Placental pericyte (primary cell): ENCODE measurements at places on chromosomes 11 and 22. TPM values are rescaled to one million over a fixed set of nuclear protein-coding genes. Genes with fewer than 3 reads are reported as not detected.

The ZFP91 gene
- total RNA-seq: 80.8 and 91.1 TPM in 2 replicates

The C11orf97 gene
- total RNA-seq: not detected in 2 replicates

The DDTL gene
- total RNA-seq: 1.0 and 1.1 TPM in 2 replicates

The PNPLA5 gene
- not detected in 2 replicates for total RNA-seq

The GDPD5 gene
- 1.6 and 4.6 TPM in 2 replicates for total RNA-seq

The MED15 gene
- 27.6 and 98.6 TPM in 2 replicates for total RNA-seq

The UBQLN3 gene
- under 0.01 TPM in 1 of 2 replicates, not detected in the other for total RNA-seq

The SLC5A1 gene
- total RNA-seq: not detected in 2 replicates

The GDPD4 gene
- 0.44 TPM in 1 of 2 replicates, not detected in the other for total RNA-seq

The IFITM1 gene
- total RNA-seq: 25.3 and 136 TPM in 2 replicates

The EIF3L gene
- 293 and 364 TPM in 2 replicates for total RNA-seq

The TRIM64 gene
- not detected in 2 replicates for total RNA-seq

The CARNS1 gene
- under 0.01 and 0.22 TPM in 2 replicates for total RNA-seq

The SCN3B gene
- 0.22 TPM in 1 of 2 replicates, not detected in the other for total RNA-seq
